ENCODE measurements at places on chromosomes 13 and 19.
A peak's percentile ranks its signal among the peaks of the same experiment; 100 is the strongest.

GRCh38 chr13:50334115-50334778 is 319.0 kb downstream of the KCNRG start:
- no peak for DNase-seq

GRCh38 chr19:342801-343421 is 1.7 kb downstream of the MIER2 start:
- DNase-seq = no peak

- no peak for DNase-seq
Measured at GRCh38 chr13:79528356-79528755, 47.4 kb downstream of the NDFIP2 start.

DNA sequence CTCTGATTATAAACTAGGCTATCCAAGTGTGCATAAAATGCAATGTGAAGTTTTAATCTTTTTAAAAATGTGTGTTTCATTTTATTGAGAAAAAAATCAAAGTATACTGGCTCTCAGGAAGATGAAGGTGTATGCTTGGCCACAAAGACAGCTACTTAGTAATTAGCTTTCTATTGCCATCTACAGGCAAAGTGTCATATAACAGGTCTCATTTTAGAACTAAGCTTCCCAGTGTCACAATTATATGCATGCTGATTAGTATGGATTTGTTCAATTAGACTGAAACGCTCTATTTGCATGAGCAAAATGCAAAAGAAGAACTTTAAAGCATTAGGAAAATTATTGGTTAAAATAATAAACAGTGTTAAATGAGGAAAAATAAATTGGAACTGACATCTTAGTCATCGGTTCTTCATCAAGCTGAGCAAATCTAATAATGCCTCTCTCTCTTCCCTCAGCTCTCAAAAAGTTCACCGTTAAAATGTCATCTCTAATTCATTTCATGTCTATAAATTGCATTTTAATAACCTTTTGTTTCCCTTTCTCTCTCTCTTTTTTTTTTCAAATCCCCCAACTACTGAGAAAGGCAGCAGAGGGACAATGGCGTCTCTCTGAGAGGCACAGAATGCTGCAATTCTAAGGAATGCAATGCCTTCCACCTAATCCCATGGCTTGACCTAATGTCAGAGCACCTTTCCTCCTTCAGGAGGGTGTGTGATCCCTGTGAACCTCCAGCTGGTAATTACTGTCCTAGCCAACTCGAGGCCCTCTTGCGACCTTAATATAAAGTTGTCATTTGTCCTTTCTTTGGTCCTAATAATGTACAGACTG is 313.1 kb upstream of the MAB21L1 start:
- no peak for DNase-seq

DNA sequence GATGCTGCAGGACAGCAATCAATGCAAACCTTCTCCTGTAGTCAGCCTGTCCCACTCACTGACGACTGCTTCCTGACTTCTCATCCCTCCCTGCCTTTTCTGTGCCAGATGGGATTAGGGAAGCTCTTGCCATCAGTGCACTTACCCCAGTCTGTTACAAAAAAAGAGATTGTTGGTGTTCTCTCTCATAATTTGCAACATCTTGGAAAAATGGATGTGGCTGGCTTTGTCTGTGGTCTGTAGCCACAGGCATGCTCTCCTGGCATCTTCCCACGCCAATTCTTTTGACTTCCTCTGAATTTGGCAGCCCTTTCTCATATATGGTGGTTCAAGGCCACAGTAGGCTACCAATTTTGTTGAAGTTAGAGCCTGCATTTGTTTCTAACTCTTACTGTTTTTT is 11.6 kb upstream of the HTR2A start:
- no peak for DNase-seq

- DNase-seq = peak; percentile 68
Measured at GRCh38 chr19:36973021-36973843, 57.1 kb downstream of the ZNF568 start.

- no peak for DNase-seq
Measured at GRCh38 chr19:10412257-10412977, 7.9 kb upstream of the PDE4A start.

GRCh38 chr19:30070968-30071632 is 129.1 kb downstream of the URI1 start:
- no peak for DNase-seq

GRCh38 chr13:113616991-113617749 is 32.6 kb downstream of the TFDP1 start:
- no peak for DNase-seq

DNA sequence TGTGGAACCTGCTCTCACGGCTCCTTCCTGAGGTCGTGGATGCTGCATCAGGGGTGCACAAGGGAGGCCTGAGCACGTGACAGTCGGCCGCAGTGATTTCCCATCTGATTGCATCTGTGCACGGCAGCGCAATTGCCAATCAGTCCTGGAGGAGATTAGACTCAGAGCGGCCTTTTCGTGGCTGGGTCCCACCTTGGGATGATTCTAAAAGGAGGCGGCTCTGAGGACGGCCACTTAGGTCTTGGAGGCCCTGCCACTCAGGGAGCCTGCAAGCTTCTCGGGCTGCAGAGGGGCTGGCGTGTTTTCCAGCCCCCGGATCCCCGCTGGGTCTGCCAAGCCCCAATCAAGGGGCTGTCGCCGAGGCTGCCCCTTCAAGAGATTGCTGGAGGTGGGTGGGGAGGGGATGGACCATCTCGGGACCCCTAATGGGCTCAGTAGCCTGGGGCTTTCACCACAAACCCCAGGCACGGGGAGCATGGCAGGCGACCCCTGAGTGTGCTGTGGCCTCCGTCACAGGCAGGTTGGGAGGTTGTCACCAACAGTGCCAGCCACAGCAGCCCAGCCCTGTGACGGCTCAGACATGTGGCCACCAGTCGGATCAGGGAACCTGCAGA is 51.6 kb downstream of the SOX1 start:
- DNase-seq = no peak

DNA sequence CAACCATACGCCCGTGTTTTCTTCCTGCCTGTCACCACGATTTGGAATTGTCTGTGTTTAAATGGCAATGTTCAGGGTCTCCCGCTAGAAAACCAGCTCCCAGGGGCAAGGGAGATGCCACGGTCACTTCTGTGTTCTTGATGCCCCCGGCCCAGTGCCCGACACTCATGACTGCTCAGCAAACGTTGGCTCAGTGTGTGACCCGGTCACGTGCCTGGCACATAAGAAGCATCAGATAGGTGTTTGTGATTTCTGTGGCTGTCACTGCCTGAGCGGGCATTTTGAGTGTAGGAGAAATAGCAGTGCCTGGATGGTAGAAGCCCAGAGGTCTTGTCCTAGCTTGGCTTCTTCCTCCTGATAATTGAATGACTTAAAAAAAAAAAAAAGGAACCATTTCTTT is 15.5 kb downstream of the HDGFL2 start:
- DNase-seq = no peak

DNA sequence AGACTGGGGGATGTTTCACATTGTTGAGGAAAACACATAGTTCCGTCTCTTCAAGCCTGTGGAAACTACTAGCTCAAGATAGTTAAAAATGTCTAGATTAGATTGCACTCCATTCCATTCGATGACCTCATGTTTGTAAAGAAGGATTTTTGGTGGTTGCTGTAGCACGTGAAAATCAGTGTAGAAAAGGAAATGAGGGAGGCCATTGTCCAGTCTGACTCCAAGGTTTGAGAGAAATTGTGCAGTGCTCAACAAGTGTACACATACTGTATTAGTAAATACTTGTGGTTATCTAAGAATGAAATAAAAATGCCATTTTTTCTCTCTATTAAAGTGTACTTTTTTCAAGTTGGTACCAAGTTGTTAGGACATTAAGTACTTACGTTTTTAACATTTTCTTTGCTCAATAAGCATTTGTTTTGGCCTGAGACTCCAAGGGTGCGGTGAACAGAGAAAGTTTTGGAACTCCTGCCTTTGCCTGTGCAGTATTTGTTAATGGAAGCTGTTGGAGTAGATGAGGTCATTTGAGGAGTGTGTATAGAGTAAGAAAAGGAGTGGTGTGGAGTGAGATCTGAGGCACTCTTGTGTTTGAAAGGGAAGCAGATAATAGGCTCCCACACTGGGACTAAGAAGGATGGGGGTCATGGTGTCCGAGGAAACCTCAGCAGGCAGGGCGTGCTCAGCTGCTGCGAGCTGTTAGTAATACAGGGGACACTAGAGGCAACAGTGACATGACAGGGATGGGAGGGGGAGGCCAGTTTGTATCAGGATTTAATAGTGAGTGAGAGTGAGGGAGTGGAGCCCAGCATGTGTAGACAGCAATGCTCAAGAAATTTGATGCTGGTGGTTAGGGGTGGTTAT is 4.4 kb downstream of the WASF3 start:
- no peak for DNase-seq

GRCh38 chr13:113848020-113848419 is 15.9 kb downstream of the GAS6 start:
- DNase-seq = no peak

DNA sequence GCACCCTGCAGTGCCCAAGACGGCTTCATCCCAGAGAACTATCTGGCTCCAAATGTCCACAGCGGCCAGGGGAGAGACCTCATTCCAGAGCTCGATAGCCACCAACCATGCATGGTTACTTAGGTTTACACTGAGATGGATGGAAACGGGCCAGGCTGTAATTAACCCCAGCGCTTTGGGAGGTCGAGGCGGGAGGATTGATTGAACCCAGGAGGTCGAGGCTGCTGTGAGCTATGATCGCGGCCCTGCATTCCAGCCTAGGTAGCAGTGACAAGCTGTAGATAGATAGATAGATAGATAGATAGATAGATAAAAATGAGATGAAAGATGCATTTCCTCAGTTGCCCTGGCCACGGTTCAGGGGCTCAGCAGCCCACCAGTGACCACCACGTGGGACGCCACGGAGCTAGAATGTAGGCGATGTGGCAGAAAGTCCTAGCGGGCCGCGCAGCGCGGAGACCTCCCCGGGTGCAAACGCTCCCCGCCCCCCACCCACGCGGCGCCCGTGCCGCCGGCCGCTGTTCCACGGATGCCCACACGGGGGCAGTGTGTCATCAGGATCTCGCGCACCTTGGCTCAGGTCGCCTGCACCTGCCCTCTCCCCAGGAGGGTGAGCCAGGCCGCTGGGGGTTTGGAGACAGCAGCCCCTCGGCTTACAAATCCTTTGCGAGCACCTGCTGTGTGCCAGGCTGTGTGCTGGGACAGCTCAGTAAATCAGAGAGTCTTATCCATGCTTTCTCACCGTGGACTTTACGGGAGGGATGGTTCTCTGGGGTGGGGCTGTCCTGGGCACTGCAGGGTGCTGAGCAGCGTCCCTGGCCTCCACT is 13.5 kb upstream of the TLE5 start:
- DNase-seq = peak; percentile 50
